ENCODE measurements at places on chromosomes 6 and 20.

DNA sequence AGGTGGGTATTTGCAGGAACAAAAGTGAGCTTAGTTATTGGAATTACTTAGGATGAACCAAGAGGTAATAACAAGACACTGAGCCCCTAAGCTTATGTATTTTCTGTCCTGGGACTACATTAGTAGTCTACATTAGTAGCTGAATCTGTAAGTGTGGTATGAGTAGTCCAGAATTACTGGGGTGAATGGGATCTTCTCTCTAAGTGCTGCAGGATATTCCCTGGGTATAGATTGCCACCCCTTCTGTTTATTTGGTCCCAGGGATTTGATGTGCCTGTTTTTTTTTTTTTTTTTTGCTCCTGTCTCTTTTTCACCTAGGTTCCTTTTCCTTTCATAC is 5.9 kb downstream of the CD2AP start:
- DNase-seq, result no peak

GRCh38 chr20:9723501-9724202 is 115.2 kb downstream of the PAK5 start:
- DNase-seq, result no peak

GRCh38 chr20:49549801-49550551 is 18.0 kb downstream of the PTGIS start:
- DNase-seq, result no peak

DNA sequence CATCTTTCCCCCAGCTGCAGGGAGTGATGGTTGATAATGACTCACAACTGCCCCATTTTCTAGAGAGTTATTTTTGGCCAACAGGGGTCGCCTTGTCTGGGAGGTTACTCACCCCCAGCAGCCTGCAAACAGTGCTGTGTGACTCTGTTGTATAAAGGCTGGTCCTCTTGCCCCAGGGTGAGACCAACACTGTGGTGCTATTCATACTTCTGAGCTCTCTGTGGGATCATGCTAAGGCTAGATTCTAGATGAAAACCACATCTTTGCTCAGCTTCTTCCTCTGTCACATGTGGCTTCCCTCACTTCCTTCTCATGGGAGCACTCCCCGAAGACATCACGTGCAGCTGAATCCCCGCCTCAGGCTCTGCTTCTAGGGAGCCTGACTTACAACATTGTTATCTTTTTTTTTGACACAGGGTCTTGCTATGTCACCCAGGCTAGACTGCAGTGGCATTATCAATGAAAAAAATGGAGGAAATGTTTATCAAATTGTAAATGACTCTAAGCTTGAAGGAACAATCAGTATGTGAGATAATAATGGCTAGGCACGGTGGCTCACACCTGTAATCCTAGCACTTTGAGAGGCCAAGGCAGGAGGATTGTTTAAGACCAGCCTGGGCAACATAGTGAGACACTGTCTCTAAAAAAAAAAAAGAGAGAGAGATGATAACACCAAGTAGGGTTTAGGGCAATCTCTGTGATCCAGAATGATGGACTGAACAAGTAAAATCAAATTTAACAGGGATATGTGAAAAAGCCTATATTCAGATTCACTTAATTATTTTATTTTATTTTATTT is 55.7 kb upstream of the SLC23A2 start:
- peak; percentile 43 for DNase-seq

- DNase-seq, result no peak
These were observed 79.0 kb upstream of the SPACA1 start for GRCh38 chr6:87968435-87969278.

- no peak for DNase-seq
These were observed 23.7 kb downstream of the MLIP start for GRCh38 chr6:54134935-54135334.

GRCh38 chr6:5898563-5898962 is 108.2 kb downstream of the NRN1 start:
- no peak for DNase-seq
